Cortex of kidney (tissue), 1 donor: ENCODE measurements at places on chromosomes 11 and 22.

- no peak for DNase-seq
These were observed 31.1 kb downstream of the GRAMD1B start for GRCh38 chr11:123461164-123461563.

DNA sequence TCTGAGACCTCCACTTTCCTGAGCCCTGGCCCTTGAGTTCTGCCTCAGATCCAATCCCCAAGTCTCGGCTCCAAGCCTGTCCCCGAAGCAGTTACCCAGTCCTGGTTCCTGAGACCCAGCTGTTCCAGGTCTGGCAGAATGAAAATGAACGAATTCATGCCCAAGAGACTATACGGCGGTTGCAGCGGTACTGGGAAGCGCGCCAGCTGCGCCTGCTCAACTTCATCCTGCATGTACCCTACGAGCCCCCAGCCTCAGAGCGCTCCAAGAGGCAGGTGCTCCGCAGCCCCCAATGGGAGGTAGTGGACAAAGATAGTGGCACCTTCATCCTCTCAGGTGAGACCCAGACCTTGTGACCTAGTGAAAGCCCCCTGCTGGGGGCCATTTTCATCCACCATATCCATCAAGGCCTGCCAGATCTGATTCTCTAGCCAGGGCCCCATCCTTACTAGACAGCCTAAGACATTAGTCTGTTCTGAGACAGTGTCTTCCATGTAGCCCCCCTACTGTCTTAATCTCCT is 42.7 kb downstream of the DNHD1 start:
- DNase-seq, result no peak

DNA sequence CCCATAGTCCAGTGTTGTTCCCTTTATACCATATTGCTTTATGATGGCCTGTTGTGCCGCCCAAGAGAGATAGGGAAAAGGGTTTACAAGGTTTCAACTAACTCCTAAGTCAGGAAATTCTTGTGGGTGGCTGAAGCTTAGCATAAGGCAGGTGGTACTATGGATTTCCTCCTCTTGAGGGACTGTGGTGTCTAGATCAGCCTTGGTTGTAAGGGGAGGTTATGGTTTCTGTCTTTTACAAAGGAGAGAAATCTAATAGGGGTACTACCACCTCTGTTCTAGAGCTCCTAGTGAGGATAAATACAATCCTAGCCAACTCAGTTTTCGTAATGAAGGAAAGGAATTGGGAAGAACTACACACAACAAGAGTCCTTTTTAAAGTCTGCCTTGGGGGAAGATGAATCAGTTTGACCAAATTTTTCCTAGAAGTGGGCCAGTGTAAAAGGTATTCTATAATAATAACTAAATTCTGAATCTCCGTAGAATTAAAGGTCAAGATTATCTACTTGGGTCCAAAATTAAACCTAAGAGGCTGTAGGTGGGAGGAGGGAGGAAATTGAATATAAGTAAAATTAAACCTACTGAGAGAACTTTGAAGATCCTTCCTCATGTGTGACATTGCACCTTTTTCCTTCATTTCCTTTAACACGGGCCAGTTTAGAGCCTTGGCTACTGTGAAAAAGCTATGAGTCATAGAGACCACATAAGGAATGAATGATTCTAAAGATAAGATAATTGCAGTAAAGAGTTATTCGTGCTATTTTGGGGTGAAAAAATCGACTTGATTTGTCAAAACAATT is 17.2 kb downstream of the DLAT start:
- no peak for DNase-seq

DNA sequence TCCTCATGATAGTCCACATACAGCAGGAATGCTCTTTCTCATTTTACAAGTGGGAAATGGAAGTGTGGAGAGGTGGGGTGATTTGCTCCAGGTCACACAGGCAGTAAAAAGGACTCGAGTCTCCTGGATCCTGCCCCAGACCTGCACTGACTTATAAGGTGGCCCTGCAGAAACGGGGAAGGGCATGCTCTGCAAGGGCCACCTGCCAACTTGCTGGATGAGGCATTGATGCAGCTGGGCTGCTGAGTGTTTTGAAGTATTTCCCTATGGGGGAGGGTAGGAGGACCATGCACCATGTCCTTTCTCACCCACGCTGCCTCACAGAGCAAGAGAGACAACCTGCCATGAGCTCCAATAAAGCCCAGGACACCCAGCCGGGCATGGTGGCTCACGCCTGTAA is 36.9 kb downstream of the OR6Q1 start:
- DNase-seq, result no peak

DNA sequence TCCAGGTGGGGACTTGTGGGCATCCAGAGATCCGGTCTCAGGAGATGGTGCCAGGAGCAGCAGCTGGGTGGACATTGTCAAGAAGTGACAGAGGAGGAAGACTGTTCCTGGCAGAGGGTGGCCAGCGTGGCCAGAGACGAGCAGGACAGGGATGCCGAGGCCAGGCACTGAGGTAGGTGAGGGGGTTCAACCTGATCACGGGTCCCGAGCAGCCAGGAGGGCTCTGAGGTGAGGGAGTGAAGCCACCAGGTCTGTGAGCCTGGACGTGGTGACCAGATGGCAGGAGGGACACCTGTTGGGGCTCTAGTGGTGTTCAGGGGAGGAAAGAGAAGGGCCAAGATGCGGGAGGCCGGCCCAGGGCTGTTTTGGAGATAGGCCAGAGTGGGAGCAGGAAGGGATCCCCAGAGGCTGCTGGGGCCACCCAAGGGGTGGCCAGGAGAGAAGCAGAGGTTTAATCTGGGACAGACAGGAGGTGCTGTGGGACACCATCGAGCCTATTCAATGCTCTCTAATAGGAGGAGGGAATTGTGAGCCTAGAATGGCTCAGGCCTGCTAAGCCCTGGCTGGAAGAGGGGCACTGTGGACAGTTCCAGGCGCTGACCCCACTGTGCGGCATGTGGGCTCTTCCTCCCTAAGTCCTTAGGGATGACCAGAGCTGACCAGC is 6.3 kb downstream of the PPM1F start:
- no peak for DNase-seq

DNA sequence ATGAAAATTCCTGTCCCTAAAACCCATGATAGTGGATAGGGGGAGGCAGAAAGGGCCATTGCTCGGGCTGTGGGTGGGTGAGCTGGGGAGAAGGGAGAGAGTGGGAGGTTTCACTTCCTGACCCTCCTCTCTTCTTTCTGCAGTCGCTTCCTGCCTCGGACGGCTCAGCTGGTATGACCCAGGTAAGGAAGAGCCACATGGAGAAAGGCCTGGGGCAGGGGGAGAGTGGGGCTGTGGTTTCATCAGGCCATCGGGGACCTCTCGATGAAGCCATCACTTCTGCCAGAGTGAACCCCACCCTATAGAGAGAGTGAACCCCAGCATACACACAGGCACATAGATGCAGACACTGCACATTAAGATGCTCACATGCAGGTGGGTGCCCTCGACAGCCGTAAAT is 12.6 kb downstream of the CD5 start:
- DNase-seq, result no peak

GRCh38 chr22:36629320-36629719 is 74.2 kb downstream of the CACNG2 start:
- DNase-seq, result no peak

- DNase-seq, result no peak
These were observed at the start of gene SH3BP1 for GRCh38 chr22:37639070-37639760. Gene SH3BP1, plus strand, starts transcription at chr22:37639669. Its CDS starts 119 bp downstream, at chr22:37639788.

DNA sequence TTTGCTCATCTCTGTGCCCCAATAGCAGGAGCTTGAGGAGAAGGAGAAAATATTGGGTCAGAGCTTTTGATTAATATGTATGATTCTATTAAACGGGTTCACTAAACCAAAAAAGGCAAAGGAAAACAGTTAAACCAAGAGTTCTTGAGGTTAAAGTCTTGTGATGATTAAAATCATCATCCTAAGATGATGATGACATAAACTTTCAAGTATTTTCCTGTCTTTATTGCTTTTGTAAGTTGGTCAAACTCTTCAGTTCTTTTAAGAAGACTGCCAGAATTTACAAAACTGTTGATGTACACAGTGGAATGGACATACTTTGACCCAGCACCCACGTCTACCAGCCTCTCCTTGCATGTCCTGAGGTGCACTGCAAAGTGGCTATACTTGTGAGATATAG is 41.0 kb downstream of the FDX1 start:
- DNase-seq, result no peak

DNA sequence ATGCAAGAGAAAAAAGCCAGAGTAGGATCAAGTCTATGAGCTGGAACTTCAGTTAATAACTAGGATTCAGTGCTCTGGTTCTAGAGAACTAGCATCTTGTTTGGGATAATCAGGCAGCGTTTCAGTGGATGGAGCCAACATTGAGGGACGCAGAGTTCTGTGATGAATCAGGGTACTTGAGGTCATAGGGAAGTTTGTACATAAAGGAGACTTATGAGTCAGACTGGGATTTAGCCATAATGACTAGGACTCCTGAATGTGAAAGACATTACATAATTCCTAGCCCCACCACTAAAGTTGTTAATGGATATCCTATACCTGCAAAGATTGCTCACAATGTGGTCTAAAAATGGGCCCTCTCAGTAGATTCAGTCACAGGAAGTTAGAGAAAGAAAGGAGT is 6.8 kb downstream of the SLN start:
- no peak for DNase-seq
